ENCODE measurements at places on chromosomes 3 and 15.

DNA sequence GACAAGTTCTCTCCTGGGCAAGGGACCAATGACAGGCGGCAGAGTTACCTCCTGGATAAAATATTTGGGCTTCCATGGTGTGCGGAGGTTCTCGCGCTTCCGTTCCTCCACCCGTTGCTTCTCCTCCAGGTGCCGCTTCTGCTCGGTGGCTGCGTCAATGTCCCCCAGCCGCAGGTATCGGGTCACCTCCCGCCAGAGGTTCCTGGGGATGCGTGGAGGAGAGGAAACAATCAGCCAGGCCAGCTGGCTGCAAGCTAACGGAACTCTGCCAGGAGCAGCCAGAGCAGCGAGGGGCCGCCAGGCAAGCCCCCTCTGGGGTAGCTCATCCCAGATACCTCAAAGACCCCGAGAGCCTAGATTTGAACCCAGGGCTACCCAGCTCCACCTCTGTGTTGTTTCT is 131.3 kb downstream of the STT3B start:
- DNase-seq: no peak

DNA sequence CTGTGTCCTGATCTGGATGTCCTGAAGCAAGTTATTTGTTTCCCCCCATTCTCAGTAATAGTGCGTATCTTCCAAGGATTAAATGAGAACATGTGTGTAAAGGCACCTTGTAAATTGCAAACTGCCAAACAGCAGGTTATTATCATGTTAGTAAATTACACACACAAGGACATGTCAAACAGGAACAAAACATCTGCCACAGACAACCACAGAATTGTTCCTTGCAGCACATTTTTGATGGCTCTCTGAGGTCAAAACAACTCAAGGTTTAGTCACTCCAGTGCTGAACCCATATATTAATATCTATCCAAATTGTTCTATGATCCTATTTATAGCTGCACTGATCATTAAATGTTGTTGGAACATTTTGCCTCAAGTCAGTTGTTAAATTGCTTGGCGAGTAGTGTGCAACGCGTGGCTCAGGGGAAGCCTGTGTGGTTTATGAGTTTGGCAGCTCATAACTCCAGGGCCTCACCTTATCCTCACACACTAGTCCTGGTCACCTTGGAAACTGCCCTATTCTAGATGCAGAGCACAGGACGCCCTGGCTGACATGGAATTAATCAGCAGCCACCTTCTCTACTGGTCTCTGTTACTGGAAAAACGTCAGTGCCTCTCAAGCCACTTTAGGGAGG is 46.3 kb upstream of the CDV3 start:
- no peak for DNase-seq

DNA sequence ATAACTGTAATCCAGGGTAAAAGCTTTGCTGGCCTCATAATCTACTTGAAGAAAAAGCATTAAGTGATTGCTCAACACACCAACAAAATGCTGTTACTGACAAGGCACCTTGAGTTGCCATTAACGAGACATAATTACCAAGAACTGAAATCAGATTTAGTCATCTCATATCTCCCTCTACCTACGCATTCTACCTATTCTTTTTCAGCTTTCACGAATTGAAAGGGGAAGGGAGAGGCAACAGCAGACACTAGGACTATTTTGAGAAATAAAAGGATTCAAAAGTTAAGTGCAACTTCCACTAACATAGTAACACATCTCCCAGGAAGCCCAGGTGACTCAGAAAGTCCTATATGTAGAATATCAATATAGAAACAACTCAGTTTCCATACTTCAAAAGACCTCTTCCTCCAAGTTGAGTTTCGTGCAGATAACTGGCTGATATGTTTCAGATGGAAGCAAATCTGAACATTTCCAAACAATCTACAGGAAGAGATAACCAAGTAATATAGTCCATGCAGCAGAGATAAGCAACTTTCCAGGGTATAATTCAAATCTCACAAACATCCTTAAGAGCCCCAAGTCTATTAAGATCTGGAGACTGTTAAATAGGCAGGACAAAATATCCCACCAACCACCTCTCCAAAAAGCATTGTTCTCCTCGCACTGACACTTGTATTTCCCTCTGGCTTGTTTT is 1.9 kb downstream of the OSBPL10 start:
- no peak for DNase-seq

- DNase-seq: no peak
These were observed 21.7 kb downstream of the PLAAT1 start for GRCh38 chr3:193262707-193263106.
